Activated CD4-positive, alpha-beta T cell treated with anti-CD3 and anti-CD28 coated beads, Interleukin-2, amount 50 U/mL, for 1 hour (primary cell): ENCODE measurements at places on chromosomes 1 and 21.

GRCh38 chr21:17476006-17476405, 36.8 kb upstream of the CXADR start:
- no peak for DNase-seq

DNA sequence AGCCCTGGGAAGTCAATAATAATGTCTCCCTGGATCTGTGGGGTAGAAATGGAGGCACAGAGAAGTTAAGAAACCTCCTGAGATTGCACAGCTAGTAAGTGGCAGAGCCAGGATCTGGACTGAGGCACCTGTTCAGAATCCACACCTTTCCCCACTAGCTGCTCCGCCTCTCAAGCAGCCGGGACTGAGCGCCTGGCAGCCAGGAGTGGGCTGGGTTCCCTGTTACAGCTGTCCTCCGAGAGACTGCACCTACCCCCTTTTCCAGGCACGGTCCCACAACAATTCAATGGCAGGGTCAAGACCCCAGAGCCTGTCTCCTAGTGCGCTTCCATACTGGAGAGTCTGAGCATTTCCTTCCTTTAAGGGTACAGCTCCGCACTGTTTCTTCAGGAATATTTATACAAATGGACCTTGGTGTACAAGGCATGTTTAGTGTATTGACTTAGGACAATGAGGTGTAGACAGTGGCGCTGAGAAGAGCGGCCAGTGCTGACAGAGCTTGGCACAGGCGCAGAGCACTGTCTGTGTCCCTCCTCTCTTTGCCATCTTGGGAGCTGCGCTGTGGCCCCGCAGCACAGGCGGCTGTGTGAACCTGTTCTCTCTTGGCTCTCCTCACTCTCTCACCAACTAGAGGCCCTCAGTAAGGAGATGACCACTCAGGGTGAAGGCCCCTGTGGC, 24.4 kb downstream of the GRHL3 start:
- DNase-seq, result no peak

GRCh38 chr1:225445639-225446594, 18.1 kb upstream of the LBR start:
- DNase-seq, result no peak

DNA sequence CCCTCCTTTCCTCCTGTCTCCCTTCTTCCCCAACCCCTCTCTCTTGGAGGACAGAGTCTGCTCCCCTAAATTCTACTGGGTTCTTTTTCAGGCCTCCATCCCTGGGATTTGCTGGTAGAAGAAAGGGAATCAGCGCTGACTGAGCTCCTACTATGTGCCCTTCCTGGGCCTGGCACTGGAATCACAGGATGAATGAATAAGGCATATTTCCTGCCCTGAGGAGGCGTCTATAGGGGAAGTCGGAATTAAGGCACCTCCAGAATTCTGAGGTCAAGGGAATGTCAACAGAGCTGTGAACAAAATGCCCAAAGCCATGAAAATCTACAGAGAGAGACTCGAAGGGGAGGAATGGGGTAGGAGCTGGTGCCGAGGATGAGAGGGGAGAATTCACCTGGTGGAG, 17.4 kb upstream of the BTG2 start:
- no peak for DNase-seq

GRCh38 chr1:214102907-214103306, 115.1 kb downstream of the PROX1 start:
- DNase-seq, result no peak
